Activated CD4-positive, alpha-beta T cell treated with anti-CD3 and anti-CD28 coated beads, Interleukin-2, amount 50 U/mL, for 24 hours (primary cell): ENCODE measurements at places on chromosomes 5 and 9.

DNA sequence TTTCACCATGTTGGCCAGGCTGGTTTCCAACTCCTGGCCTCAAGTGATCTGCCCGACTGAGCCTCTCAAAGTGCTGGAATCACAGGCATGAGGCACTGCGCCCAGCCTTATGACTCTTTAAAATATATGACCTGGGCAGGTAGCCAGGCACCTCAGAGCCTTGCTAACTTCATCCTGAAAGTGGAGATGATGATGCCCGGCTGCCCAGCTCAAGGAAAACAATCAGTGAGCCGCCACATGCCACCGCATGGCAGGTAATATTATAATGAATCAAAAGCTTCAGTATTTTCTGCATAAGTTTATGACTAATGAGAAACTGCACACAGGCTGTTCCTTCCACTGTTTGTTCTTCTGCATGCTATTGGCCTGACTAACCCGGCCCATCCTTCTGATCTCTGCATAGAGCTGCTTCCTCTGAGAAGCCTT lies 30.4 kb upstream of the DMRT1 start:
- DNase-seq: no peak

DNA sequence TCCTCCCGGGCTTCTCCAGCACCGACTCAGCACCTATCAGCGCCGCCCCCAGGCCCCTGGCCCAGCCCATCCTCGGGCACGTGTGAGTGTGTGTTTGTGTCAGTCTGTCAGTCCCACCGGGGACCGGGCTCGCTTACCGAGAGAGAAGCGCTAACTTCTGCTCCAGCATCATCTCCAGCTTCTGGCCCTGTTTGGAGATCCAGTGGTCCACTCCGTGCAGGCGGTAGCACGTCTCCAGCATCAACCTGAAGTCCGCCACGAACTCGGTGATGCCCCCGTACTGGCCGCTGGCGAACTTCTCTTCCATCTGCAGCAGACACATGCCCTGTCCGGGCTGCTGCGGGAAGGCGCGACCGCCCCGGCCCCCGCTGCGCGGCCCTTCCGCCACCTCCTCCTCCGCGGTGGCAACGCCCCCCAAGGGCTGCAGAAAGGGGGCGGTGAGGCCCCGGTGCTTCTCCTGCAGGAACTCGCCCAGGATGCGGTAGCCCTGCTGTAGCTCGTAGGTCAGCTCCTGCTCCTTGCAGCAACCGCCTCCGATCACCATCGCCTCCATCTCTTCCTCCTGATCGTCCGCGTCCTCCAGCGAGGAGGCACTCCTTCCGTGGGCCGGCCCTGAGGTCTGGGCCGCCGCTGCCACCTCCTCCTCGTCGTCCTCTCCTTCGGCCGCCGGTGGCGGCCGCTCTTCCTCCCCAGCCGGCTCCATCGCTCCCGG lies 8.2 kb downstream of the RANBP6 start:
- peak; percentile 92 for DNase-seq

DNA sequence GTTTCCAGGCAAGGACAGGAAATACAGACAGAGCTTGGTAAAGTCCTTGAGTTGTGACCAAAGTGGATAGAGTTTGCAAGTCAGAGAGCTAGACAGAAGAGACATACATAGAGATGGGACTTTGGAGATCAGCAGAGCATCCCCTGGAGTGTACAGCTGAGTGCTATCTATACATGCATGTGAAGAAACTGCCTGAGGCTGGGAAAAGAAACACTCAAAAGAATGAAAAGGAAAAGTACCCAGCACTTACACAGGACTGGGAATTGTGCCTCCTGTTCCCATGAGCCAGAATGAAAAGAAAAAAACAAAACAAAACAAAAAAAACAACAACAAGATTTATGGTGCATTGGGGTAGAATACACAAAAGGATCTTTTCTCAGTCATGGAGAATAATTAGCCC lies 606.4 kb downstream of the ZNF608 start:
- DNase-seq: no peak

DNA sequence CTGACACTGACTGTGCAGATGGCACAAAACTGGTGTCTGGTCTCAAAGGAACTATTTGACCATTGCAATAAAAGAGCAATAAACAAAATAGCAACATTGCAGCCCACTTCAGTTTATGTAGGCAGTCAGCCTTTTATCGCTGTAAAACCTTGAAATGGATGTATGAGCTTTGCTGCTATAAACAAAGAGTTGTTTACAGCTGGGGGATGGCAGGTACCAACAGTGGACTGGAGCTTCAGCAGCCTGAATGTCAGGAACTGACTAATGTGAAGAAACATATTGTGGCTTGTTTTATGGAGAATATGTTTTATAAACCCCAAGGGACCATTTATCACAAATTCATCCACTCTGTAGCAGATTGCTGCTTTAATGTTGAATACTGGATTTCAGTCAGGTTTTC lies 78.0 kb downstream of the PTPRD start:
- DNase-seq: no peak

DNA sequence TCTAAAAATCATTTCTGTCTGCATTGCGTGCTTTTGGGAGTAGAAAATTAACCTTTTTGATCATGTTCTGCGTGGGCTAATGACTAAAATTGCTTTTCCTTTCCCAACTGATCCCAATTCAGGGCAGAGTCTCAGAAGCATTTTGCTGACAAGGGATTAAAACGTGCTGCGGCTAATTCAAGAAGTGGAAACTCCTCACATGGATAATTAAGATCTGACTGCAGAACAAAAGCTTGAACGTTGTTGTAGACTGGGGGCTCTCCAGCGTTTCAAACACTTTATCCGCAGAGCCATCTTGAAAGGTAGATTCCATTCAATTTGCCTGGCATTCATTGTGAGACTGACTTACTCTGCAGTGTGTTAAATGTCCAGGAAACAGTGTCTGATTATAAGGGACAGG lies 485.3 kb upstream of the DMAC1 start:
- DNase-seq: no peak

DNA sequence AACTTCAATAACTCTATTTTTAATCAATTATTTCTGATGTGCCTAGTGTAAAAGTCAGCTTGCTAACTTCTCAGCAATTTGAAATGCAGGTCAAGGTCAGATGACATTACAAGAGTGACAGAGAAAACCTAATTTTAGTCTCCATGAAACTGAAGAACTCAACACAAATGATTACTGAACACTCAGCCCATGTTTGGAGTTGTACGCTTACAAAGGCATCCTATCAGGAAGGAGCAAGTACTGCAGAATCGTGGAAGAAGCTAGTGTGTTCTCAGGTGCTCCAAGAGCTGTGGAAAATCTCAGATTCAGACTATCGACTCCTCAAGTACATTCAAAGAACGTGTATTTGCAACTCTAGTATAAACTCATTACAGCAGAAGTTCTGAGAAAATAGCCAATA lies 526.7 kb downstream of the PDE4D start:
- DNase-seq: no peak

GRCh38 chr5:17180864-17181723 lies 36.3 kb upstream of the BASP1 start:
- no peak for DNase-seq

- no peak for DNase-seq
Observed at GRCh38 chr9:126113756-126114408, 212.7 kb upstream of the MVB12B start.

- no peak for DNase-seq
Observed at GRCh38 chr5:55278778-55279177, 28.7 kb downstream of the DHX29 start.

- no peak for DNase-seq
Observed at GRCh38 chr9:105255421-105255820, 11.0 kb downstream of the SLC44A1 start.

DNA sequence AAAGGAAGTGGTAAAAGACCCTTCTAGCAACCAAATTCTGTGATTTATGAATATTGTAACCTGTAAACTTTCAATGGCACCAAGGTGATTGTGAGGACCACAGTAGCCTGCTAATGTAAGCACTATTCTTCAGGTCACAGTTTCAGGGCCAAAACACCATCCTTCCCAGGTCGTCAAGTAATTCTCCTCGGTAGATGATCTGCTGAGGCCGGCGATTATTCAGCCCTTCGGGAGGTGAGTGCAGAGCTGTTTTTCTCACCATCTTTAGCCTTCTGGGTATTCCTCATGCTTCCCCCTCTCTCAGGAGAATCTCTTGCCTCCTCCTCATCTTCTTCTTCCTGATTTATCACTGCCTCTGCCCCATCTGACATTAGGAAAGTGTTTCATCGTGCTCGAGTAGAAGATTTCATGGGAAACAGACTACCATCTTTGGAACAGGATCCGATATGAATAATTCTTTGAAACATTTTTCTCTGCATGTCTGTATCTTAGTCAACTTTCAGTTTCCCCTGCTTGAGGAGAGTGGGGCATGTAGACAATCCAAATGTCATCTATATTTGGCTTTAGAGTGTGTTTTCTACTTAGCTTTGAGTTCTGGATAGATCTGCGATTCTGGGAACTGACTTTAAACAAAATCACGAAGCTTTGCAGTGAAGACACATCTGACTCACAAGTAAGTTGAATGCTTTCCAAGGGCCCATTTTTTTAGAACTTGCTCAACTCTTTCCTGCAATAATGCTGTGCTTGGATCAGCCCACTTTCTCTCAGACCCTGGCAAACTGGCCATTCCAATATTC lies 173.9 kb downstream of the AOPEP start:
- no peak for DNase-seq

DNA sequence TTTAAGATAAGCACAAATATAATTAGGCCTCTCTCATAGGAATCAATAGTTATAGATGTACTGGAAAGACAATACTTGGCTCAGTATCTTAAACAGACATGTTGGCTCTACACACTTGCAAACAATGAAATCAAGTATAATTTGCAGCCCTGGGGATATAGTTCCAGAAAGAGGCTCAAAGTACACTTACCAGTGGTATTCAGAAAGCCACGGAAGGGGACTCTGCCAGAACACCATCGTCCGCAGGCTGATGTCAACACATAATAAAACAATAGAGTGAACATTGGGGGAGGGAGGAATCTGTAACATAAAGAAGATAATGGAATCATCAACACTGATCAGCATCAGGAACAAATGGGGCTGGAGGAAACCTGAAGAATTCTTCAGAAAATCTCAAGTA lies 31.2 kb upstream of the EBF1 start:
- no peak for DNase-seq

DNA sequence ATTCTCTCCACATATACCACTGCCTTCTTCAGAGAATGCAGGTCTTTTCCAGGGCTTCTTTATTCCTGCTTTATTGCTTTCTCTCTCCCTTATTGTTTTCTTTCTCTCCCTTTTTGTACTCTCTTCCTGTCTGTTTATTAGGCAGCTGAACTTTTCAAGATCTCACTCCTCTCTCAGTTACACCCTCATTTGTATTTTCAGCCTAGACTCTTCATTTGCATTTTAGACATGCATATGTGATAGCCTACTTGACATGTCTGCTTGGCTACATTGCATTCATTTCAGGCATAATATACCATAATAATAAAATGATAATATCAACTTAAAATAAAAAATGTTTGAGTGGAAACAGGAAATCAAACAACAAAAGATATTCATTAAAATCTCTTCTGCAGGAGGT lies 377.9 kb upstream of the TNC start:
- DNase-seq: no peak

DNA sequence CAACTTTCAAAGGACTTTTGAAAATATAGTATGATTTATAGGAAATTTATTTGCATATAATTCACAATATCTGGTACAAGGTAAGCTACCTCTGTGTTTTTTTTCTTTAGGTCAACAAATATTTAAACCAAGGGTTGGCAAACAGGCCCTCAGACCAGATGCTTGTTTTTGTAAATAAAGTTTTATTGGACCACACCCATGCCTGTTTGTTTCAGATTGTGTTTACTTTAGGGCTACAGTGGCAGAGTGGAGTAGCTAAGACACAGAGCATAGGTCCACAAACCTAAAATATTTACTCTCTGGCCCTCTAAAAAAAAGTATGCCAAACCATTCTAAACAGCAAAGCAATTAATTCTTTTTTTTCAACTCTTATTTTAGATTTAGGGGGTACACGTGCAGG lies 119.7 kb upstream of the CCDC152 start:
- DNase-seq: no peak

GRCh38 chr5:168332042-168332441 lies 40.6 kb downstream of the WWC1 start:
- no peak for DNase-seq

GRCh38 chr5:33258553-33258952 lies 182.2 kb upstream of the TARS1 start:
- DNase-seq: no peak

DNA sequence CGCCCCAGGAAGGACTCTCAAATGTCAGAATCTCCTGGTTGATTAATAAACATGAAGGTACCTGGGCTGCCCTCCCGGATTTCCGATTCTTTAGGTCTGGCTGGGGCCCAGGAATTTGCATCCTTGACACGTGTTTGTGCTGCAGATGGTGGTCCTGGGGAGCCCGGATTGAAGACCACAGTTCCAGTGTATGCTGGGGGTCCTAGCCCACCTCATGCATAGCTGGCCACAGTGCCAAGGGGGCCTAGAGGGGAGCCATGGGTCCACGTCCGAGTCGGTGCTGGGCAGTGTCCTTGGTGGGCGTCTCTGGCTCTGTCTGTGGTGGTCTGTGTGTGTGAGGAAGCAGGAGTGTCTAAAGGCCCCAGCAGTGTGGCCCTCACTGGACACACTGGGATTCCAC lies 3.2 kb downstream of the NCS1 start:
- DNase-seq: no peak

GRCh38 chr9:123373447-123373923 lies 17.5 kb downstream of the CRB2 start:
- no peak for DNase-seq

DNA sequence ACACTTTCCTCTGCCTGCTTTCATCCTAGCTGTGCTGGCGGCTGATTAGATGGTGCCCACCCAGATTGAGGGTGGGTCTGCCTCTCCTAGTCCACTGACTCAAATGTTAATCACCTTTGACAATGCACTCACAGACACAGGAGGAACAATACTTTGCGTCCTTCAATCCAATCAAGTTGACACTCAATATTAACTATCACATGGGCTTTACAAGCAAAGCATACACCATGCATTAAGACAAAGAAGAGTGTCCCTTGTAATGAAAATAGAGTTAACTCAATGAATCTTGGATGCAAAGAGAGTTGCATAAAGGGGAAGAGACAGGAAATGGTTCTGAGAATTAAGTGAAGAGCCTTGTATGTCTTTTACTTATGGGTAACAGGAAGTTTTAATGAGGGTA lies 298.7 kb upstream of the BRINP1 start:
- no peak for DNase-seq

DNA sequence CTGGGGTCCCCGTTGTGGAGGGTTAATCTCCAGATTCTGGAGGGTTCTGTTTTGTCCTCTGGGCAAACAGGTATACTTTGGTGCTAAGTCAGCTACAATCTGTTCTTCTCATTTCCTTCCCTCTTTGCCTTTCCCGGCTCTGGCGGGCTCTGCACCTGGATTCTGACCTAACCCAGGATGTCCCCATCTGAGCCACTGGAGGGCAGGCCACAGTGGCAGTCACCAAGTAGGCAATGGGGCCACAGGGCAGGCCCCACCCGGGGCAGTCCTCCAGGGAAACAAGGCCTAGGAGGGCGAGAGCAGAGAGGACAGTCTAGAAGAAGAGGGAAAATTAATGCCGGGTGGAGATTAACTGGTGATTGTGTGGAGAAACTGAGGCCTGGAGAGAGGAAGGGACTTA lies 40.4 kb upstream of the HRH2 start:
- no peak for DNase-seq
